PC-9 (cell line): ENCODE measurements at places on chromosomes 3 and 15. TPM values are rescaled to one million over a fixed set of nuclear protein-coding genes. Genes with fewer than 3 reads are reported as not detected.

GRCh38 chr3:100537646-100538338, 45.4 kb downstream of the TMEM45A start:
- peaks cover 47% of the 10 kb centered on the region for H3K4me1 ChIP-seq
- H3K27me3 ChIP-seq, result no peaks in the 10 kb centered on the region
- peak overlapping the region; percentile 47 for H3K27ac ChIP-seq
- peak; percentile 80 for DNase-seq
- no peak overlapping the region for H3K4me3 ChIP-seq

GRCh38 chr3:26718315-26718714, 95.7 kb downstream of the LRRC3B start:
- H3K4me1 ChIP-seq, result no peaks in the 10 kb centered on the region
- no peaks in the 10 kb centered on the region for H3K36me3 ChIP-seq
- no peak overlapping the region for H3K4me3 ChIP-seq
- DNase-seq, result no peak
- H3K27ac ChIP-seq, result no peak overlapping the region

GRCh38 chr3:136658946-136659682, 93.1 kb downstream of the STAG1 start:
- no peak overlapping the region for H3K4me3 ChIP-seq
- H3K27me3 ChIP-seq, result no peaks in the 10 kb centered on the region
- no peak for DNase-seq
- H3K4me1 ChIP-seq, result no peaks in the 10 kb centered on the region

The CCDC39 gene
- total RNA-seq, result 0.26 TPM in 1 of 2 replicates, not detected in the other

- no peak overlapping the region for H3K27ac ChIP-seq
- no peaks in the 10 kb centered on the region for H3K36me3 ChIP-seq
- peaks cover 1% of the 10 kb centered on the region; the same call in 1 of the 2 replicates for H3K4me1 ChIP-seq
- H3K4me3 ChIP-seq, result no peak overlapping the region
- DNase-seq, result no peak
These were observed 14.1 kb downstream of the SIDT1 start for GRCh38 chr3:113546414-113546893.

GRCh38 chr3:120156699-120157098, 62.5 kb upstream of the GSK3B start:
- no peak for DNase-seq
- no peak overlapping the region for H3K27ac ChIP-seq
- no peak overlapping the region for H3K4me3 ChIP-seq

GRCh38 chr3:13569641-13570390, 20.9 kb downstream of the FBLN2 start:
- no peaks in the 10 kb centered on the region for H3K4me1 ChIP-seq
- H3K27ac ChIP-seq, result no peak overlapping the region
- no peak overlapping the region for H3K4me3 ChIP-seq
- H3K27me3 ChIP-seq, result no peaks in the 10 kb centered on the region

DNA sequence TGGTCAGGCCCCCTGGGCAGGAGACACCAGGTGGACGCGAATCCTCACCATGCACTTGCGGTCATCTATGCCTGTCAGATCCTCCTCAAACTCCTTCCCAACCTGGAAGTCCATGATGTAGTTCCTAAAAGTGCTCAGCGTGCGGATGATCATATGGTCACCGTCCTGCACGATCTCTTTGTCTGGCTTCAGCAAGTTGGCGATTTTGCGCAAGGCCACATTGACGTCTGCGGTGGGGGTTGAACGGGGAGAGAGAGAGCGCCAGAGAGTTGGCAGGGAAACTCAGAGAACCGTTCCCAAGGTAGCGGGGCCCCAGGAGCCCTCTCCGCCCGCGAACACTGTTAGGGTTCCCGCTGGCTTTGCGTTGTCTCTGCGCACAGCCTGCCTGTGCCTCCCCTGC, 809 bp downstream of the RBP1 start:
- H3K36me3 ChIP-seq, result no peaks in the 10 kb centered on the region
- H3K27ac ChIP-seq, result no peak overlapping the region
- no peaks in the 10 kb centered on the region for H3K27me3 ChIP-seq
- H3K4me1 ChIP-seq, result peaks cover 63% of the 10 kb centered on the region
- peak overlapping the region; percentile 67; the same call in 1 of the 2 replicates for H3K4me3 ChIP-seq
- DNase-seq, result no peak

DNA sequence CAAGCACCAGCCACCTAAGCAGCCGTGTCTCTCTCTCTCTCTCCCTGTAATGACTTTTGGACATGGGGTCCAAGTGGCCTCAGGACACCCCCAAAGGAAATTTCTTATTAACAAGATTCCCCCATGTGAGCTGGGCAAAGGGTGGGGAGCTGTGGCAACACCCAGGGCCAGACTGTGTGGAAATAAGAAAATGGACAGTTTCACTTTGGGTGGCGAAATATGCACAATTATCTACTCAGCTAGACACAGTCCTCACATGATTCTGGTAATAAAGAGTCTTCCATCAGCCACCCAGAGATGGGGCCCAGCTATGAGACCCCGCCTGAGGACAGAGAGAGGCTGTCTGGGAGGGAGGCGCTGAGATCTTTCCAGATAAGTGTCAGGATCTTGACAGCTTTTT, 96.8 kb upstream of the TPM1 start:
- DNase-seq, result no peak
- no peak overlapping the region for H3K27ac ChIP-seq
- H3K36me3 ChIP-seq, result no peaks in the 10 kb centered on the region
- H3K4me3 ChIP-seq, result no peak overlapping the region
- H3K4me1 ChIP-seq, result peaks cover 14% of the 10 kb centered on the region
- H3K27me3 ChIP-seq, result no peaks in the 10 kb centered on the region

DNA sequence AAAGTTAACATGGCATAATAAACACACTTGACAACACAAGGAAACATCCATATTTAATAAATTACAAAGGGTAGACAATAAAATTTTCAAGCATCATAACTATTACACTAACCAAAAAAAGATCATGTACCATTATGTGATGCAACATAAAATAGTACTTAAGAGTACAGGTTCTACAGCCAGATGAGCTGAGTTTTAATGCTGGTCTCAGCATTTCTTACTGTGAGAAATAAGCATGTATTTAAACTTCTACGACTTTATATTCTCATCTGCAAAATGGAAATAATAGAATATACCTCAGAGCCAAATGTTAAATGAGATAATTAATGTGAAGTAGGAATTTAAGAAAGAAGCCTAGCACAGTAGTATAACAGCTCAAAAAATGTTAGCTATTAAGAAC, 33.7 kb upstream of the SLC12A8 start:
- no peak overlapping the region for H3K27ac ChIP-seq
- H3K4me1 ChIP-seq, result no peaks in the 10 kb centered on the region
- H3K4me3 ChIP-seq, result no peak overlapping the region
- no peaks in the 10 kb centered on the region for H3K27me3 ChIP-seq

DNA sequence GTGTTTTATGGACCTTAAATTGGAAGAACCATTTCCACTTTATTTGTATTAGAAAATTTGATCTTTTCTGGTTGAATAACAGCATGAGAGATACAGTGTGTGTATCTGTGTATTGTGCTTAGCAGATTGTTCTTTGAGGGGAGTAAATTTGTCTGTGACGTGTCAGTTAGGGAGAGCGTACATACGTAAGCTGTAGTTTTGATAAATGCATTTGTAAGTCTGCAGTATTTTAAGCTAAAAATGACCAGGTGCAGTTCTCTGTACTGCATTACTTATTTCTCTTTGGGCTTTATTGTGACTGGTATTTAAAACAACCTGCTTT, 264.8 kb downstream of the ROBO2 start:
- no peaks in the 10 kb centered on the region for H3K36me3 ChIP-seq
- H3K4me3 ChIP-seq, result no peak overlapping the region
- no peaks in the 10 kb centered on the region for H3K27me3 ChIP-seq
- no peaks in the 10 kb centered on the region for H3K4me1 ChIP-seq
- DNase-seq, result no peak

DNA sequence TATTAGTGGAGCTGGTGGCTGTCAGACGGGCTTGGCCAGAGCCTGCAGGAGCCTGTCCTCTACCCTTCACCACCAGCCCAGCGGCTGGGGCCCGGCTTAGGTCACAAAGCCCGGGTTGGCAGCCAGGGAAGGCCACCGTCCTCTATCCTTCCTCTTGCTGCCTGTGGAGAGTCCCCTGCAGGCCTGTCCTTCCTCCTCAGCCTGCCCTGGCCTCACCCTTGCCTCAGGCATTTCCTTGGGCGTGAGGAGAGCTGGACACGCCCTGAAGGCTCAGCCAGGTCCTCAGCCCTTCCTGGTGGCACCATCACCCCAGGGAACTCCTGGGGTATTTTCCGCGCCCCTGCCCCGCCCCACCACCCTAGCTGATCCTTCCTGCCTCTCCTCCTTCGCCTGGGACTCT, 7.7 kb downstream of the CHAC1 start:
- peak; percentile 88 for DNase-seq
- peaks cover 11% of the 10 kb centered on the region for H3K4me1 ChIP-seq
- no peak overlapping the region for H3K27ac ChIP-seq
- H3K36me3 ChIP-seq, result 0 out of 2 replicates have a peak, but pooled peaks cover 4% of the 10 kb centered on the region
- no peak overlapping the region for H3K4me3 ChIP-seq

DNA sequence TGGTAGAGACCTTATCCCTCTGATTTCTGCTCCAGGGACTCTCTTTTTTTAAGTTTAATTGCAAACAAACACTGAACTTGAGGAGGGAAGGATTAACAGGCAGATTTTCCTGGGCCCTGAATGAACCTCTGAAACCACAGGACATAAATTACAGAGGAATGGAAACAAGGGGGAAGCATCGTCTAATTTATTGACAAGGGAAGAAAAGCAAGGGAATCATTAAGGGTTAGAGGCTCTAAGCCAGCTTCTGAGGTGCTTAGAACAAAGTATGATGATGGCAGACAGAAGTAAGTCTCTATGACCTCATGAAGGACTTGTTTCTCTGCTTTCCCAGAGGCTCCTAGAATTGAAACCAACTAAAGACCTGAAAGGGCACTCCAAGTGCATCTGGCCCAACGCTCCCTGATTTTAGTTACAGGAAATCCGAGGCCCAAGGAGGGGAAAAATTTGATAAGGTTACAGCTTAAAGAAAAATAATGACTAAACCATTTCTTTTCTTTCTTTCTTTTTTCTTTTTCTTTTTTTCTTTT, 244.7 kb upstream of the NR2E3 start:
- no peaks in the 10 kb centered on the region for H3K27me3 ChIP-seq
- H3K27ac ChIP-seq, result no peak overlapping the region
- DNase-seq, result no peak

DNA sequence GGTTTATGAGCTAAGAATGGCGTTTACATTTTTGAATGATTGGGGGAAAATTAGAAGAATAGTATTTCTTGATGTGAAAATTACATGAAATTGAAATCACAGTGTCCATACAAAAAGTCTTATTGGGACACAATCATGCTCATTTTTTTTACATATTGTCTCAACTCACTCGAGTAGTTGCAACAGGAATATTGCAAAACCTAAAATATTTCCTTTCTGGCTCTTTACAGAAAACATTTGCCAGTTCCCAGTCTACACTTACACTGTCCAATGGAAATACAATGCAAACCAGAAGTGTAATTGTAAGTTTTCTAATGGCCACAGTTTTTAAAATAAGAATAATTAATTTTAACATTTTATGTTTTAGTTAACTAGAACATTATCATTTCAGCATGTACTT, 137.8 kb downstream of the SAMMSON start:
- no peaks in the 10 kb centered on the region for H3K27me3 ChIP-seq
- no peaks in the 10 kb centered on the region for H3K4me1 ChIP-seq
- DNase-seq, result no peak
- H3K36me3 ChIP-seq, result no peaks in the 10 kb centered on the region
- H3K4me3 ChIP-seq, result no peak overlapping the region

DNA sequence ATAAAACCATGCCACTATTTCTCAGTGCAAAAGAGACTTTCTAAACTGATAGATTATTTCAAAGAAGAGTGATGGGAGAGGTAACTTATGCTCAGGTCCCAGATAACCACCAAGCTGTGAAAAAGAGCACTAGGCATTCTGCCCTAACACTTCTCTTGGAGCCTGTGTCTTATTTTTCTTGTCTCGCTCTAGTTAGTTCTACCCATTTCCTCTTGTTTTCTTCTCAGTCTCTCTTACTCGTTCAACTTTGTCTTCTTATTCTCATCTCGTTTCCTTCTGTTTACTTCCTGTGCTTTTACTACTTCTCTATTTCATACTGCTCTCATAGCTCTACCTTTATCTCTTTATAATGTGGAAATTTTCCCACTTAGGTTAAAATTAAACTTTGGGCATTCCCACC, 91.8 kb upstream of the CGNL1 start:
- H3K27ac ChIP-seq, result no peak overlapping the region
- DNase-seq, result no peak
- H3K4me1 ChIP-seq, result no peaks in the 10 kb centered on the region

DNA sequence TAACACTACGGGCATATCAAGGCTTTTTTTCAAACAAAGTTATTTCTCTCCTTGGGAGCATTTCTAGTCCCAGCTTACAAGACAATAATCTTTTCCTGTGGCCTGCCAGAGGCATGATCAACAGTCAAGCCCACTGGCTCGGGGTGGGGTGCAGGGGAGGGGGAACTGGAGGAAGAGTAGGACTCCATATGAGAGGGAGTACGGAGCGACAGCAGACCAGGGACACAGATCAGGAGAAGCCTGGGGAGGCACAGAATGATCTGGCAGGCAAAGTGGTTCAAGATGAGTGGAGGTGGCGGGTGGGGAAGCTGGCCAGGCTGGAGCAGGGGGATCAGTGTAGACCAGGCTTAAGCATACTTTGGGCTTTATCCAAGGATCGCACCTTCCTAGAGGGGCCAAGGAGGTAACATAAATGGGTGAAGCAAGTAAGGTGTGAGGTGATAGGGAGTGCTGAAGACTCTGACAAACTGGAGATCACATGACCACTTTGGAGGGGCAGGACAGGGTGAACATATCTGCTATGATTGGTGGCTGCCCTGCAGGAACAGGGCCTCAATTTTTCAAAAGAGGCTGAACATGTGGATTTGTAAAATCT, 37.4 kb downstream of the KLF15 start:
- no peak overlapping the region for H3K4me3 ChIP-seq
- no peak for DNase-seq
- H3K27ac ChIP-seq, result no peak overlapping the region

GRCh38 chr3:57048728-57049127, 11.7 kb upstream of the SPATA12 start:
- DNase-seq, result no peak
- H3K27ac ChIP-seq, result no peak overlapping the region
- 0 out of 2 replicates have a peak, but pooled peaks cover 3% of the 10 kb centered on the region for H3K36me3 ChIP-seq
- no peaks in the 10 kb centered on the region for H3K4me1 ChIP-seq
- H3K27me3 ChIP-seq, result no peaks in the 10 kb centered on the region

- no peaks in the 10 kb centered on the region for H3K4me1 ChIP-seq
- H3K27me3 ChIP-seq, result no peaks in the 10 kb centered on the region
- DNase-seq, result no peak
- H3K36me3 ChIP-seq, result no peaks in the 10 kb centered on the region
- no peak overlapping the region for H3K4me3 ChIP-seq
These were observed 244.5 kb downstream of the CNTN4 start for GRCh38 chr3:2343031-2343682.

- peaks cover 74% of the 10 kb centered on the region for H3K27me3 ChIP-seq
- DNase-seq, result no peak
- no peak overlapping the region for H3K4me3 ChIP-seq
- H3K4me1 ChIP-seq, result no peaks in the 10 kb centered on the region
- no peaks in the 10 kb centered on the region for H3K36me3 ChIP-seq
These were observed 50.3 kb downstream of the APBA2 start for GRCh38 chr15:28936081-28936480.

The LMAN1L gene
- not detected in 2 replicates for total RNA-seq

The GP9 gene
- not detected in 2 replicates for total RNA-seq

The SEMA3F gene
- total RNA-seq, result 34.0 and 49.1 TPM in 2 replicates

GRCh38 chr3:38616658-38617057, 32.8 kb downstream of the SCN5A start:
- no peak for DNase-seq
- H3K4me1 ChIP-seq, result no peaks in the 10 kb centered on the region
- no peaks in the 10 kb centered on the region for H3K36me3 ChIP-seq
- H3K27me3 ChIP-seq, result peaks cover 73% of the 10 kb centered on the region
- H3K27ac ChIP-seq, result no peak overlapping the region

GRCh38 chr15:71811752-71812735, 1.7 kb downstream of the NR2E3 start:
- H3K27me3 ChIP-seq, result no peaks in the 10 kb centered on the region
- no peak overlapping the region for H3K27ac ChIP-seq
- H3K4me3 ChIP-seq, result no peak overlapping the region
- no peaks in the 10 kb centered on the region for H3K4me1 ChIP-seq
- no peak for DNase-seq
- no peaks in the 10 kb centered on the region for H3K36me3 ChIP-seq
